ENCODE measurements at places on chromosomes 4 and X. TPM values are rescaled to one million over a fixed set of nuclear protein-coding genes. Genes with fewer than 3 reads are reported as not detected.
A peak's percentile ranks its signal among the peaks of the same experiment; 100 is the strongest.

PAGE1 gene
- not detected for total RNA-seq

F8A2 gene
- not detected for total RNA-seq

SHISA3 gene
- total RNA-seq = not detected

FGD1 gene
- 16.2 TPM for total RNA-seq

- H3K4me3 ChIP-seq = no peak overlapping the region
- no peak for DNase-seq
- H3K27me3 ChIP-seq = no peaks in the 10 kb centered on the region
- peaks cover 38% of the 10 kb centered on the region for H3K4me1 ChIP-seq
- H3K36me3 ChIP-seq = peaks cover 6% of the 10 kb centered on the region
Observed at GRCh38 chr4:153543351-153543750, 77.2 kb downstream of the TMEM131L start.

DNA sequence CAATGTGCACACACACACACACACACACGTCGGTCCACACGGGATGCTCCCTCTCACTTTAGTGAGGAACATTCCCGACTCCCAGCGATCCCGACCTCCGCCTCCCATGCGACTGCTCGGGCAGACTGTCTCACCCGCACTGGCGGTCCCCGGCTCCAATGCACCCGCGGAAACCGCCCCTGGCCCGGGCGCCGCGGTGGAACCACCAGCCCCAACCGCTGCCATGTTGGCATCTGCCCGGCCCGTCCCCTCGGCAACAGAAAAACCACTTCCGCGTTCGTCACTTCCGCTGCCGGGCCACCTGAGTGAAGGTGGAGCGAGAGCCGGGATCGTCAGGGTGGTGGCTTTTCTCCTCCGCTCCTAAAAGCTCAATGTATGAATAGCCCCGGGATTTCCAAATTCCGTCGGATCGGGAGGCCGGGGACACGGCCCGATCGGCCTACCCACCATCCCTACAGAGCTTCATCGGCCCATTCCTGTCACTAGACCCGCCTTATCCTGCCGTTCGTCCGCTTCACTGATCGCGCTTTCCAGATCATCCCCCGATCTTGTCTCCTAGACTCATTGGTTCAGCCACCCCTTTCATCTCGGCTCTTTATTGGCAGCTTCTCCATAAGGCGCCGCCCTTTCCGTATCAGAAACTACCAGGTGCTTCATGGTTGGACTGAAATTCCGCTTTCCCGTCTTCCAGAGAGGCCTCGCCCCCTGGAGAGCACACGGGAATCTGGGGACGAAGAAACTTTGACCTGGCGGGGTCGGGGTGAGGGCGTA is at the start of gene SLC35A2:
TSS of gene SLC35A2 (minus strand) at position 235 of the 771 bp plus-strand sequence. CDS start at position 225, 10 bp downstream.
- peak within 1 kb of the TSS; percentile 96 for H3K27ac ChIP-seq
- peaks cover 9% of the 10 kb centered on the region for H3K4me1 ChIP-seq
- no peaks in the 10 kb centered on the region for H3K27me3 ChIP-seq
- H3K4me3 ChIP-seq = peak within 1 kb of the TSS; percentile 96
- DNase-seq = peak; percentile 66

DNA sequence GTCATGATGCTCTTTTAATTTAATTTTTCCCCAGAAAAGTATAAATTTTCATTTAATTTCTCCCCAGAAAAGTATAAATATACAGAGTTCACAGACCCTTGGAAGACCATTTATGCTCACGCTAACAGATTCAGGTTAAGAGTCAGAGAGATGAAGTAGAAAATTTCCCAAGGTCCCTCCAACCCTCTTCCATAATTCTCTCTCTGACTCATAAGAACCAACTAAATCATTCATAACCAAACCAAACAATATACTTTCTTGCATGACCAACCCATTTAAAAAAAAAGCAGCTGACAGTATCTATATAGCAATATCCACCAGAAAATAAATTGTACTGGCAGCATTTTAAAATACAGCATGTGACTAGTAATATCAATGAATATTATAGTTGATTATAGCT is 3.9 kb downstream of the KLHL8 start:
- no peaks in the 10 kb centered on the region for H3K27me3 ChIP-seq
- no peaks in the 10 kb centered on the region for H3K36me3 ChIP-seq
- H3K27ac ChIP-seq = no peak overlapping the region
- H3K4me3 ChIP-seq = no peak overlapping the region
- DNase-seq = no peak

DNA sequence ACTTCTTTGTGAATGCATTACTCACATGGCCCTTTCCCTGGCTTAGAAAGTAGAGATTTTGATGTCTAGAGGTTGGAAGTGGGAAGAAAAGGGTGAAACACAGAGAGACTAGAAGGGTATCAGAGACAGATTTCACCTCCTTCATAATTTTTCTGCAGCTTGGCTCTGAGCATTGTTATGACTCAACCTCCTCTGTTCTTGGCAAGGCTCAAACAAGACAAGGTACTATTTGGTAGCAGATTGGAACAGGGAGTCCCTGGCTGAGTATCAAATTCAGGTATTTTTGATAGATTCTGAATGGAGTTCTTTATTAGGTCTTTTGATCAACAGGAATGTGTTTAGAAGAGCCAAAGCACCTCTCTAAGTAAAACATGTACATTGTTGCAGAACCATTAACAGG is 146.3 kb upstream of the CHRDL1 start:
- H3K27me3 ChIP-seq = peaks cover 4% of the 10 kb centered on the region
- no peaks in the 10 kb centered on the region for H3K36me3 ChIP-seq
- no peak overlapping the region for H3K4me3 ChIP-seq

DNA sequence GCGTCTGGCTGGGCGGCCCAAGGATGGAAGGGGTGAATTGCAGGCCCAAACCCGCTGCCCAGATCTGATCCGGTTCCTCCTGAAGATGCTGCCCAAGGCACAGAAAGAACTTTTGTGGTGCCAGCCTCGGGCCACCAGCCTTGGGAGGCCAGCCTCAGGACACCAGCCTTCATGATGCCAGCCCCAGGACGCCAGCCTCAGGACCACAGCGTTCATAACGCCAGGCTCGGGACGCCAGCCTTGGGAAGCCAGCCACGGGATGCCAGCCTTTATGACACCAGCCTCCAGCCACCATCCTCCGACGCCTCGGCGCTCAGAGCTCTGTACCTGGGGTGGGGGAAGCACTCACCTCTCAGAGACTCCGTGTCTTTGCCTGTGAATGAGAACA is 107.8 kb downstream of the ADRA2C start:
- DNase-seq = no peak
- H3K27ac ChIP-seq = no peak overlapping the region
- peaks cover 12% of the 10 kb centered on the region for H3K4me1 ChIP-seq
- H3K36me3 ChIP-seq = peaks cover 13% of the 10 kb centered on the region
- peaks cover 39% of the 10 kb centered on the region for H3K27me3 ChIP-seq

- H3K27me3 ChIP-seq = no peaks in the 10 kb centered on the region
- no peaks in the 10 kb centered on the region for H3K36me3 ChIP-seq
- peak overlapping the region; percentile 37 for H3K4me3 ChIP-seq
- peak overlapping the region; percentile 45 for H3K27ac ChIP-seq
- DNase-seq = no peak
Observed at GRCh38 chrX:10900585-10901289, 210.4 kb upstream of the HCCS start.

DNA sequence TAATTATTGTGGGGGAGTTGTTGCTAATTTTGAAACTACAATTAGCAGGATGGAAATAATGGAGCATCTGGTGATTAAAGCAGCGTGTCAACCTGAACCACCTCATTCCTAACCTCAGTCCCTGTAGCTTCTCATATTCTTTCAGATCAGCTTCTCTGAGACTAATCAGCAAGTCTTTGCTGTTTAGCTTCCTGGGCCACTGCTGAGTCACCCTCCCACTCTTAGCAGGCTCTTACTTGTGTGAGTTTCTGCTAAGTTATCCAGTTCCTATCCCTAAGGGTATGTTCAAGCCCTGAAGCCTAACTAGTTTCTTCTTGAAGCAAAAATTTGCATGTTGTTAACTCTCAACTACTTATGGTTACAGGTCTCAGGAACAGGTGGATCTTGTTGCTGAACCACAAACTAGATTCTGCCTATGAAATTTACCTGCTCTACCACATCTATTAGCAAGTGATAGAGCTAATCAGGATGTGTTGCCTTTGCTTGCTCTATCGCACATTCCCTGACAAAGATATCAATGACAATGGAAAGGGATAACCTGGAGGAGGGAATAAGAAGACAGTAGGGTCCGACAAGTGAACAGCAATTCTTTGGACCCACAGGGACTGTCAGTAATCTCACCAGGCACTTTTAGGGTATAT is 134.2 kb downstream of the EIF4E start:
- DNase-seq = peak; percentile 40
- H3K27me3 ChIP-seq = peaks cover 13% of the 10 kb centered on the region
- no peak overlapping the region for H3K27ac ChIP-seq
- no peaks in the 10 kb centered on the region for H3K4me1 ChIP-seq
- H3K4me3 ChIP-seq = no peak overlapping the region

DNA sequence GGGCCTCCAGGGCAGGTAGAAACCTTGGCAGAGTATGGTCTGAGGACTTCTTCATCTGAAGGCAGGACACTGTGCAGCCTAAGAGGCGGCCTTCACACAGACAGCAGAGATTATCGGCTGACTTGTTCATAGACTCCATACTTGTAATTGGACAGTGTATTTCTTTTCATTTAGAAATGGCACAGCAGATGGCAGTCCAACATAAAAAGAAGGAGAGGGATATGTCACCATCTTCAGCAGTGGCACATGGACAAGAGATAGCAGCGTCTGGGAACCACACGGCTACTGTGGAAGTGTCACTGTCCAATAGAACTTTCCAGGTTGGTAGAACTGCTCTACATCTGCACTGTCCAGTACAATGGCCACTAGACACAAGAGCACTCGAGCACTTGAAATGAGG is 21.7 kb upstream of the GEMIN8 start:
- H3K27me3 ChIP-seq = no peaks in the 10 kb centered on the region
- no peaks in the 10 kb centered on the region for H3K36me3 ChIP-seq
- H3K4me1 ChIP-seq = peaks cover 15% of the 10 kb centered on the region
- H3K27ac ChIP-seq = no peak overlapping the region
- DNase-seq = no peak
